ENCODE measurements at places on chromosomes 12 and 14.

- DNase-seq, result no peak
These were observed 75.5 kb downstream of the SYNE3 start for GRCh38 chr14:95440951-95441350.

DNA sequence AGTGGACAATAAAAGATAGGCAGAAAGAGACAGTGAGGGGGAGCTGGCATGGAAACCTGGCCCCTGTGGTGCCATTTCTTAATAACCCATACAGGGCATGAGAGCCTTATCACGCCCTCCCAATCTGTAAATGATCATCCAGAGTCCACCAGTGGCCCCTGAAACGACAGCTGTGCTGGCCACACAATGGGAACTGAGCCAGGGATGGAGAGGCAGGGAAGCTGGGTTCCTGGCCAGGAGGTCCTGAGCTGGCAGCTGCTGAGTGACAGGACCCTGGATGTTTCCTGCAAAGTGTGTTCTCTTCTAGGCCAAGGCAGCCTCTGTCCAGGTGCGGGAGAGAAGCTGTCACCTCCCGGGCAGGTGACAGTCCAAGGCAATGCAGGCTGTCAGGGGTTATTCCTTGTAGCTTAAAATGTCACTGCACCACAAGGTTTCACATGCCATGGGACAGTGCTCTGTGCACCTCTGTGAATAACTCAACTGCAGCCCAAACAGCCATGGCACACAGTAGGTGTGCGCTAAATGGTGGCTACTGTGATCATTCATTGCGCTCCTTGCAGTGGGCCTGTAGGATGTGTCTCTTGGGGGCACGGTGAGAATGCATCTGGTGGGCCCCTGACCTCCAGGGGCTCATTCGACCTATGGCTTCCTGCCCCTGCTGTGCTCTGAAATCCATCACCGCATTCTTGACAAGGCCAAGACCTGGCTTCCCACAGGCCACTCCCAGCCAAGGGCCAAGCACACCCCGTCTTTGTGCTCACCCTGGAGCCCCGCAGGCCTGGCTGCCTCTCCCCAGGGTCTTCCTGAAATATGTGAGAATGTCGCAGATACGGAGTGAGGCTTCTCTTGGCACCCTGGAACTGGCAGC, 46.3 kb upstream of the BCL11B start:
- DNase-seq, result no peak

DNA sequence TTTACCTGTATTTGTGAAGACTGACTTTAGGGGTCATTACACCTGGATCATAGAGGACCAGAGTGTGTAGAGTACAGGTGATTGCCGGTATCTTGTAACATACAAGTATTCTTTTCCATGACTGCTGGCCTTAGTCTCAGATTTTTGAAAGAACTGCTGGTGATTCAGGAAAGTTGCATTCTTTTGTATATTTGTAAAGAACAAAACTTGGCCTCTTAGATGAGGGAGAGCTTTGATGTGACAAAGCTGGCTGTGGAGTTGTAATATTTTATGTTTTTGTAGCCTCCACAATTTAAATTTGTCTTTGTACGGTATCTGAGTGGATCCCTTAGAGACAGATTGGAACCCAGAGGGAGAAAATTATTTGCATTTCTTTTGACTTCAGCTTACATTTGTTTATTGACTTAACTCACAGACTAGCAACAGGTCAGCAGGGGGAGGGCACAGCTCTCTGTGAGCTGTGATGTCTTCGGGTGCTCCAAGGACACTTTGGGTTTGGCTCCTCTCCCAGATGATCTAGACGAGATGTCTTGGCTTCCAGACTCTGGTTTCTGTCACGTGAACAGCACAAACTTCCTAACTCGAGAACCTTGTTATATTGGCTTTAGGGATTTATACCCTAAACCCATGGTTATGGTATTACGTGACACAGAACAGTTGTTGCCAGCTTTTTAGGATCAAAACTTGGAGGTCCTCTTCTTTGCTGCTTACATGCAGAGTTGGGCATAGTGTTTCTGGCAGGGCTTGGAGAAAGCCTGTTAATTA, 65.9 kb downstream of the DAAM1 start:
- no peak for DNase-seq

- no peak for DNase-seq
These were observed 4.0 kb upstream of the SYCP3 start for GRCh38 chr12:101743242-101743641.

- no peak for DNase-seq
These were observed 12.1 kb upstream of the FLVCR2 start for GRCh38 chr14:75566321-75566720.

DNA sequence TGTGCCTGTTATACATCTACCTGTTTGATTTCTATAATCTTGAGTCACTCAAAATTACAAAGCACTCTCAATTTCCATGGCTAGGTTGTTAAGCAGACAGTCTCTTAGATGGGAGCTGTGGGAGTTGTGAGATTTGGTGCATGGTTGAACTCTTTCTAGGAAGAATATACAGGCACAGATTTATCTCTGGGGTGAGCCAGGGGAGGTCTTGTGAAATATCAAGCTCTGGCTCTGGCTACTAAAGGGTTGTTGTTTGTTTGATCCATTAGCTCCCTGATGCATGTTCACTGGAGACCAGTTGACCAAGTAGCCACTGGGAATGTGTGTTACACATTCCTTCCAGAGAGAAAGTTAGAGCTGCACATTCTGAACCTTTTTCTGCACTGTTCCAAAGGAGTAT, 117.2 kb upstream of the HMGA2 start:
- no peak for DNase-seq

GRCh38 chr12:45849289-45849688, 119.8 kb downstream of the ARID2 start:
- DNase-seq, result no peak

GRCh38 chr12:94329366-94329765, 130.3 kb downstream of the CEP83 start:
- no peak for DNase-seq

GRCh38 chr14:102764220-102764671, 13.0 kb upstream of the TRAF3 start:
- DNase-seq, result no peak

- no peak for DNase-seq
These were observed 4.2 kb downstream of the SERPINA10 start for GRCh38 chr14:94288610-94289465.

- no peak for DNase-seq
These were observed 56.1 kb downstream of the CDC42BPB start for GRCh38 chr14:103001226-103001625.

- DNase-seq, result no peak
These were observed 75.1 kb downstream of the NRXN3 start for GRCh38 chr14:78245238-78245637.

GRCh38 chr14:32576088-32576795, 247.1 kb downstream of the AKAP6 start:
- DNase-seq, result peak; percentile 15

GRCh38 chr12:122865268-122866231, 30.3 kb downstream of the HIP1R start:
- DNase-seq, result peak; percentile 46

DNA sequence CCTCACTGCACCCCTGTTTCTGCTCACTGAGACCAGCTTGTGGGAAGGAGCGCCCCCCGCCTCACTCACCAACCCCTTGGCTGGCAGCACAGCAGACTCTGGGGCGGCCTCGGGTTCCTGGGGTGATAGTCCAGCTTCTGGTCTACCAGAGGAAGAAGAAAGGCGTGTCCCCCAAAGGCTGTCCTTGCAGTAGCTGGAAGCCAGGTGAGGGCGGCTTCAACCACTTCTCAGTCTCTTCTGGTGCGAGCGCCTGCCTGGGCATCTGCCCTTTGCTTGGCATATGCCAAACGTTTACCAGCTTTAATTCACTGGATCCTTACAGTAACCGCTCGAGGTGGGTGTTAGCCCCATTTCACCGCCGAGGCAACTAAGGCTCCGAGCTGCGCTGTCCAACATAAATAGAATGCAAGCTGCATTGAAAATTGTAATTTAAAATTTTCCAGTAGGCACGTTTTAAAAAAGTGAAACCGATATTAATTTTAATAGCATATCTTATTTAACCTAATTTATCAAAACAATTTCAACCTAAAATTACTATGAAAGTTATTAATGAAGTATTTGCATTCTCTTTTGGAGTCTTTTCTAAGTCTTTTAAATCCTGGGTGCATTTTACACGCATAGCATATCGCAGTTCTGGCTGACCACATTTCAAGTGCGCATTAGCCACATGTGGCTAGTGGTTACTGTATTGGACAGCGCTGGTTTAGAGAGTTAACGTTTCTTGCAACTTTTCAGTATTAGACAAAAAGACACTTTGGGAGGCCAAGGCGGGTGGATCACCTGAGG, 872 bp downstream of the FAM177A1 start:
- DNase-seq, result no peak

DNA sequence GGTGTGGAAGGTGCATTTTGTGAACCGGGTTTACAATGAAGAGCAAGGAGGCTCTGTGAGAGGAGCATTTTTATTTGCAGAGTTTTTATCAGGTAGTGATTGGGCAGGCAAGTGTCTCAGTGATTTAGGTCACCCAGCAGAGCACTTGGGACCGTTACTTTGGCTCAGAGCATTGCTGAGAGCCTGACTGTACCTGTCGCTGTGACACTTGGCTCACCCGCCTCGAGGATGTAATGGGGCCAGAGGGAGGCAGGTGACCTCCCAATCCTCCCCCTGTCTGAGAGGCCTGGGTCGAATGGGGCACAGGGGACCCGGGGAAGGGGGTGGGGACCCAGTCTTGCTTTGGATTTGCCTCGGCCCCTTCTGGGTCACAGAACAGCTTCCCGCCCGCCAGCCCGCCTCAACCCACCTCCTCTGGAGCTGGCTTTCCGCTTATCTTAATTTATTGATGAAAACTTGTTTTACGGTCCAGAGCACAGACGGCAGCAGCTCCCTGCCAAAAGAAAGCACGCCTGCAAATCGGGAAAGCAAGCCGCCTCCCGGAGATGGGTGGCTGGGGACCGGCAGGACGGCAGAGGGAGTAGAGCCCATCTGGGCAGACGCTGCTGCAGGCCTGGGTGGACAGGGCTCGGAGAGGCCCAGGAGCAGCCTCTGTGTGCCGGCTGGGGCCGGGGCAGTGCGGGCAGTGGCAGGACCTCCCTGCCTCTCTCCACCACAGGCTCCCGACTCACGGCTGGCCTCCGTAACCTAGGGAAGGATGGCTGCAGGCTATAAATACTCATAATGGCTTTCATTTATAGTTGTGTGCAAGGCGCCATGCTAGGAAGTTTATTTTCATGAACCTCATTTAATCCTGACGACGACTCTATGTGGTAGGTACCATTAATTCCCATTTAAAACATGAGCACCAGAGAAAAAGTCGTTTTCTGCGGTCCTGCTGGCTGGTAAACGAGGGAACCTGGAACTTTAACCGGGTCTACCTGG, 187.1 kb downstream of the TSPAN9 start:
- DNase-seq, result no peak

DNA sequence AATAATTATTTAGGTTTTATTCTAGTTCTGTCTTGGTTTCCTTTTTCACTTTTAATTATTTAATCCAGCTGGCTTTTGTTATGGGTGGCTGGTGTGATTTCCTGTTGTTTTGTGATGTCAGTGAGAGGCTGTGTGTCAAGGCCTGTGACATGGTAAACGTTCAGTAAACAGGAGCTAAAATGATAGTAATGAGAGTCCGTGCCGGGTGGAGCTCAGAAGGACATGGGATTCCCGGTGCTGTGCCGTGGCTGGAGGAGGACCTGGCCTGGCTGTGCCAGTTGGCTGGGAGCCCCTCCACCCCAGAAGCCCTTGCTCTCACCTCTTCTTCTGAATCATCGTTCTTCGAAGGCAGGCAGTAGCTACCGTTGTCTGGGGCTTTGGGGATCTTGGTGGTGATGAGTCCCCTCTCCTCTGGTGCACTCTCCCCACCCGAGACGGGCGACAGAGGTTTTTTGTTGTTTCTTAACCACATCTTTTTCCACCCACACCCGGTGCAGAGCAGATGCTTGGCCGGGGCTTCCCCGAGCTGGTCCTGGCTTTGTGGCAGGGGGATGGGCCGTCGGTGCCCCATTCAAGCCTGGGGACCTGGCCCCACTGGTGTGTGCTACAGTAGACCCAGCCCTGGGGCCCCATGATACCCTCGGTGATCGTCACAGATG, 29.1 kb downstream of the SH2B3 start:
- peak; percentile 92 for DNase-seq

- no peak for DNase-seq
These were observed 67.2 kb downstream of the BTG1 start for GRCh38 chr12:92078167-92079053.

GRCh38 chr12:122500685-122501488, at the start of gene ZCCHC8:
ZCCHC8 (minus strand) TSS chr12:122500932; CDS start chr12:122500840, 92 bp downstream.
- DNase-seq, result peak; percentile 93

DNA sequence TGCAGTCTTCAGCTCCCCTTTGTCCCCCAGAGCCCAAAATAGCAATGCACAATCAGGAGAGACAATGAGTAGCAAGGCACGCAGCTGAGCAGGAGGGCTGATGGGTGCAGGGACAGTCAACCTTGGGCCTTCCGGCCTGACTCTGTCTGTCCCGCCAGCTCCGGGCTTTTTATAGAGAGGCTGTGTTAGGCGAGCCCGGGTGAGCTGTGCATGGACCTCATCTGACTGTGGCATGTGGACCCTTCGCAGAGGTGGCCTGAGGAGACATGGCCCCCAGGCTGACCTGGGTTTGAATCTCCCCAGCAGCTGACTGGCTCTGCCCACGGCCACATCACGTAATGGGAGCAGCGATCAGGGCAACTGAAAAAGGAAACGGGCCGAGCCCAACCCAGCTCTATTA, 177.9 kb downstream of the TSPAN9 start:
- DNase-seq, result no peak

DNA sequence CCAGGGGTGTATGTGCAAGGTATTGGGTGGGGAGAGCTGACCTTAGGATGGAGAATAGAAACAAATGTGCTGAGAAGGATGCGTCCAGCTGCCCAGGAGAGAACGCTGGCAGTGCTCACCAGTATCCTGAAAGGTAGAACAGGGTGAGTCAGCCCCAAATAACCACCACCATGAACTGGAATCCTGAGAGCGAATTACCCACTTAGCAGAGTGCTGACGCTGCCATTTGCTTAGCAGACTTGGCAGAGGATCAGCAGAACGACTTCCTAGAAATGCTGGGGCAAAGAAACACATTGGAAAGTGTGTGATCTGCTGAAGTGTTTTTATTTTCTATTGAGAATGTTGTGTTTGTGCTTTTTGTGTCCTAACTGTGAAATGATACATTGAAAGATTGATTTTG, 213.6 kb downstream of the ADGRD1 start:
- no peak for DNase-seq

DNA sequence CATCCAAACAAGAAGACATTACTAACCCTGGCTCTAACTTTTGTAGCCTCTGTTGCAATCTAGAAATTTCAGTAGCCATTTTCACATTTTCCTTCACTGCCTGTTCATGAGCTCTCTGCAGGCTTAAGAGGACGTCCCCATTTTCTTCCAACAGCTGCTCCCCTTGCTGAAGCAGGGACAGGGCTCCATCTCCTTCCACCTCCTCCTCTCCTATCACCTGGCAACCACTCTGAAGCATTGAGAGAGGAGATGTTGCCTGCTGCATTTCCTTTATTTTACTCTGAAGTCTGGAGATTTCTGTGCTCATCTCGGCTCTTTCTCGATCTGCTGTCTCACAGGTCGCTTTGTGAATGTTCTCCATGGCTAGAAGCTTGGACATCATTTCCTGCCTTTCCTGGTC, 73.3 kb downstream of the NIN start:
- no peak for DNase-seq

GRCh38 chr12:32284561-32284960, 114.8 kb upstream of the FGD4 start:
- no peak for DNase-seq

Data from naive B cell (primary cell).